Fibroblast of skin of abdomen (primary cell): ENCODE measurements at places on chromosomes 7 and 10.
A peak's percentile ranks its signal among the peaks of the same experiment; 100 is the strongest.

DNA sequence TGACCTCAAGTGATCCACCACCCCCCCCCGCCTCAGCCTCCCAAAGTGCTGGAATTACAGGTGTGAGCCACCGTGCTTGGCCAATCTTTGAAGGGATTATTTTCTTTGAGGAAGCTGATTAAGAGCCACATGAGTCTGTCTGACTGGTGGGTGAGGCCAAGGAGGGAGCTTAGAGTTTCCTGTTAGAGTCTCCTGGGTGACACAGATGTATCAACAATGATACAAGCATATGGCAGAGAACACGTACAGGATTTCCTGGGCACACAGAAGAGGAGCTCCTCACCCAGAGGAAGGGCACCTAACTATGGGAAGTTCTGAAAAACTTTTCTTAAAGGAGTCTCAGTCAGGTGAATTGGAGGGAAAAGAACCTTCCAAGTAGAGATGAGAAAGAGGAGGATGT lies 69.4 kb downstream of the GOLGA7B start:
- DNase-seq, result no peak

DNA sequence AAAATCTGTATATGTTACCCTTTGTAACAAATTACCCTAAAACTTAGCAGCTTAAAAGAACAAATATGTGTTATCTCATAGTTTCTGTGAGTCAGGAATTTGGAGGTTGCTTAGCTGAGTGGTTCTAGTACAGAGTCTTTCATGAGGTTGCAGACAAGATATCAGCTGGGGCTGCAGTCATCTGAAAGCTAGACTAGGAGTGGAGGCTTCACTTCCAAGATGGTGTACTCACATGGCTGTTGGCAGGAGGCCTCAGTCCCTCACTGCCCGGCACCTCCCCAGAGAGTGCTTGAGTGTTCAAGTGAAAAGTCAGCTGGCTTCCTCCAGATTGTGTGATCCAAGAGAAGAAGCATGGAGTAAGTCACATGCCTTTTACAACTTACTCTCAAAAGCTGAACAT lies 16.9 kb upstream of the GGCT start:
- DNase-seq, result peak; percentile 37

DNA sequence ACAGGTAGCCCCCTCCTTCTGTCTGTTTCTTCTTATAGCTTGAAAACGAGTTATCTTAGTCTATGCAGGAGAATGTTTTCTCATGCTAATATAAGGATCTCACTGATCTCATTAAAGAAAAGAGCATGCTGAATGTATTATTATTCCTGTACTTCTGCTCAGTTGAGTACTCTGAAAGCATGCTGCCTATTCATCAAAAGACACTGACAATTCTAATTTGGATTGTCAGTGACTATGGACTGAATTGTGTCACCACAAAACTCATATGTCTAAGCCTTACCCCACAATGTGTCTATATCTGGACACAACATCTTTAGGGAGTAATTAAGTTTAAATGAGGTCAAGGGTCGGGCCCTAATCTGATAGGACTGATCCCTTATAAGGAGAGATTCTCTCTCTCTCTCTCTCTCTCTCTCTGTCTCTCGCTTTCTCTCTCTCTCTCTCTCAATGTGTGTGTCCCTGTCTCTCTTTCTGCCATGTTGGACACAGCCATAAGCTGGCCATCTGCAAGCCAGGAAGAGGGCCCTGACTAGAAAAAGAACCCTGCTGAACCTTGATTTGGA lies 98.4 kb downstream of the GNAT3 start:
- no peak for DNase-seq

DNA sequence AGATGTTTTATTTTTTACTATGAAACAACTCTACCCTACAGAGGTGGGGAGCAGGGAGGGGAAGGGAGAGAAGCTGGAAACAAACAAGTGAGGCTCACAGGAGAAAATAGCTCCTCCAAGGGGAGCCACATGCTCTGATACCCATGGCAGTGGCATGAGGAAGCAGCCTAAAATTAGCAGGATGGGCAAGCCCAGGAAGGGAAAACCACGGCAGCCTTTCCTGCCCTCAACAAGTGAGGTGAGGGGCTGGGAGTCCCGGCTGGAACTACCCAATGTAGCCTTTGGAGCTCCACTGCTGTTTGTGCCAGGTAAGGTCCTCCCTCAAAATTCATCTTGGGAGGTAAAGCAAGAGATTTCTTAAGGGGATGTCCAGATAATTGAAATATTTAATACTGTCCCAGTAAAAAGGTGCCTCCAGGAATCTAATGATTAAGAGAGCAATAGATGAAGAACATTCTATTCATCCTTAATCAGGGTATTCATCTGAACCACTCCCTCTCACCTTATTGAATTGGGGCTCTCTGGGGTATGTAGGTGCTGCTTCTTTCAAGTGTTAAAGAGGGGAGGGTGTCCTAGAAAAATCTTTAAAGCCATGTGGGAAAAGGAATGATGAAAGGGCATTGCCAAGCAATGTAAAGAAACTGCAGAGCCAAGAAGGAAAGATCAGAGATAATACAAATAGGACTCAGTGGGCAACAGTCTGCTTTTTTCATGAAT lies 12.8 kb upstream of the HERC4 start:
- no peak for DNase-seq
